Activated naive CD4-positive, alpha-beta T cell treated with anti-CD3 and anti-CD28 coated beads, Interleukin-2, amount 50 U/mL, for 16 hours (primary cell): ENCODE measurements at places on chromosomes 11 and 22.
A peak's percentile ranks its signal among the peaks of the same experiment; 100 is the strongest.

- DNase-seq = no peak
These were observed 621 bp downstream of the HMOX1 start for GRCh38 chr22:35381424-35382009.

GRCh38 chr11:119478711-119479285 lies 55.8 kb upstream of the THY1 start:
- no peak for DNase-seq

DNA sequence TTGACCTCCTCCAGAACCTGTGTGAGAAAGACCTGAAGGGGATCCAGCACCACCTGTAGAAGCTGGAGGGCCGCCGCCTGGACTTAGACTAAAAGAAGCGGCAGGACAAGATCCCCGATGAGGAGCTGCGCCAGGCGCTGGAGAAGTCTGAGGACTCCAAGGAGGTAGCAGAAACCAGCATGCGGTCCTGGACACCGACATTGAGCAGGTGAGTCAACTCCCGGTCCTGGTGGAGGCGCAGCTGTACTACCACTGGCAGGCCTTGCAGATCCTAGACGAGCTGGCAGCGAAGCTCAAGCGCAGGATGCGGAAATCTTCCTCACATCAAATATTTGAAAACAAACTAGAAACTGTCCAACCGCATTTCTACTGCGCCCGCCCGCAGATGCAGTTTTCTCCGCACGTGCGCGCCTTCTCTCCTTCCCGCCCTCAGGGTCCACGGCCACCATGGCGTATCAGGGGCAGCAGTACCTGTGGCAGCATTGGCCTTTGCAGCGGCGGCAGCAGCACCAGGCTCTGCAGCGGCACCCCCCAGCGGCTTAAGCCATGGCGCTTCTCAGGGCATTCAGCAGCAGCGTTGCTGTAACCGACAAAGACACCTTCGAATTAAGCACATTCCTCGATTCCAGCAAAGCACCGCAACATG lies 10.2 kb downstream of the CLDN25 start:
- DNase-seq = no peak

DNA sequence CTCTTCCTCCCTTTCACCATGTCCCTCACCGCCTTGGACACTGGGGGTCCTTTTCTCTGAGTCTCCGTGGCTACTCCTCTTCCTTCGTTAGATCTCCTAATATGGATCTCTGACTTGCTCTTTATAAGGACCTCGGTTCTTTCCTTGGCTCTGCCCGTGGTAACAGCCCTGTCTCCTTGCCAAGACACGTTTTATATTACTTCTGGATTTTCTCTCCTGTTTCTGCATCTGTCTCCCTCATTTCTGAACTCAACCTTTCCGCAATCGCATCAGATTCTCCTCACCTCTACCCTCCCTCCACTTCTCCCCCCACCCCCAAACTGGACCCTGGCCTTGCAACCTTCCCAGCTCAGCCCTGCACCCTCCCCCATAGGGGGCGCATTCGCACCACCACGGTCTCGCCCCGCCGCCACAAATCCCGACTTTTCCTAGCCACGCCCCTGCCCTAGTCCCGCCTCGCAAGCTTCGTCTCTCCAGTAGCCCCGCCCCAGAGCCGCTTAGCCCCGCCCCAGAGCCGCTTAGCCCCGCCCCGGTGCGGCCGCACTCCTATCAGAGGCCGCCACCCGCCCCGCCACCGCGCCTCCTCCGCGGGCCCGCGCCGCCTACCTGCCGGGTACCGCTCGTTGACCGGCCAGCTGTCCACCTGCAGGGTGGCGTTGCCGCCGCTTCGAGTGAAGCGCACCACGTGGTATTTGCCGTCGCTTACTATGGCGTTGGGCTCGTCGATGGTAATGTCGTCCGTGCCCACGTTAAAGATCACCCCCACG lies 39.0 kb downstream of the SLC22A12 start:
- DNase-seq = no peak

DNA sequence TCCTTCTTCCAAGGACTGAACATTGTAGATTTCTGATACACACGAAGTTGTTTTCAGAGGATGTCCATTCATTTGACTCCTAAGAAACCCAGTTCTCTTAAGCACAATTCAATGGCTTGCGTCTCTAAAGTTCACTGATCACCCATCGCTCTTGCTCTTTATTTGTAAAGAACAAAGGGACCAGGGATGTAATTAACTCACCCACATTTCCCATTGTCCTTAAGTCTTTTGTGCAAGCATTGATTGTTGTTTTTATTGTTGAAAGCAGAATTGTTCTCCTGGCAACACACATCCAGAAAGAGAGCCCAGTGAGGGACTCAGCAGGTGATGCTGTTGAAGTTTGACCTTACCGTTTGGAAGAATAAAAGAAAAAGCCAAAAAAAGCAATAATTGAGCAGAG lies 59.2 kb downstream of the SPON1 start:
- DNase-seq = no peak

GRCh38 chr11:112343368-112344039 lies 82.8 kb upstream of the PLET1 start:
- no peak for DNase-seq

GRCh38 chr11:124656774-124657630 lies 16.5 kb downstream of the SIAE start:
- DNase-seq = no peak

- no peak for DNase-seq
These were observed 137.4 kb downstream of the EHF start for GRCh38 chr11:34758262-34758661.

DNA sequence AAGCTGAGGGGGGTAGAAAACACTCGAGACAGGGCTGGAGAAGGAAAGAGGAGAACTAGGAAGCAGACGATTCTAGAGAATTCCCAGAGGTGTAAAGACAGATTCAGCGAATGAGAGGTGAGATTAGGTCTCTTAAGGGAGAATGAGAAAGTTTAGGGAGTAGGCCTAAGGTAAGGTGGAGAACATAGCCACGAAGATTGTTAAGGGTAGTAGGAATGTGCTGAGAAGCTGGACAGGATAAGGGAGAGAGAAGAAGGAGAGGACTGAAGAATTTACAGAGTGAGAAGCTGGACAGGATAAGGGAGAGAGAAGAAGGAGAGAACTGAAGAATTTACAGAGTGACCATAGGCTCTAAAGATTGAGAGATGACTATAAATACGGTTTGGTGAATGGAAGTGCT lies 908 bp downstream of the PPME1 start:
- no peak for DNase-seq

- DNase-seq = no peak
These were observed 45.3 kb downstream of the PC start for GRCh38 chr11:66912911-66913310.

GRCh38 chr11:34613552-34614056 lies 7.3 kb upstream of the EHF start:
- DNase-seq = no peak

GRCh38 chr11:13119361-13119760 lies 110.2 kb downstream of the RASSF10 start:
- no peak for DNase-seq

- DNase-seq = no peak
These were observed 41.7 kb downstream of the C11orf58 start for GRCh38 chr11:16780146-16780545.

DNA sequence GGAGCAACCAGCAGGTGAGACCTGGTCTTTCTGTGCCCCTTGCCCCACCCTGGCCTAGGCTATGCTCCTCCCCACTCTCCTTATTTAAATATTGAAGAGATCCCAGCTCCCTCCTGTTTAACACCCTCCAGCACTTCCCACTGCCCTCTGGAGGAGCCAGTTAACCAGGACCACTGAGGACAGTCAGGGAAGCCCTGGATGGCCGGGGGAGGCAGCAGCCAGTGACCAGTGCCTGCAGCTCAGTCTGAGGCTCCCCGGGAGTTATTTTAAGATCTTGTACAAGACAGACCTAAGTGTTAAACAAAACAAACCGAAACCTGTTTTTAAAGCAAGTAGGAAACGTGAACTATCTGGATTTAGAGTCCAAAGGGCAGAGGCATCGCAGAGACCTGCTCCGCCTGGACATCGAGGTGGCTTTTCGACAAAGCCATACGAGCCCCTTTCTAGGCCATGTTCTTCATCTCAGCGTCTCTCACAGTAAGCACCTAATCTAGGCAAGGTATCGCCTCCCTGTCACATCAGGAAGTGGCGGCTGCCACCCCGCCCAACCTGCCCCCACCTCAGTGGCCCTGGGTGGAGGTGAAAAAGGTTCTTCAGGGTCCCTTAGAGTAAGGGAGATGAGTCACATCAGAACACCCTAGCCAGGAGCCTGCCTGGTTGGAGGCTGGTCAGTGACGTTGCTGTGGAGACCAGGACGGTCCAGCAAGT lies 35.2 kb downstream of the TRMU start:
- DNase-seq = no peak

- no peak for DNase-seq
These were observed 106.0 kb downstream of the ADAMTS15 start for GRCh38 chr11:130554241-130555055.

- no peak for DNase-seq
These were observed 18.8 kb upstream of the SLC36A4 start for GRCh38 chr11:93216511-93217101.

DNA sequence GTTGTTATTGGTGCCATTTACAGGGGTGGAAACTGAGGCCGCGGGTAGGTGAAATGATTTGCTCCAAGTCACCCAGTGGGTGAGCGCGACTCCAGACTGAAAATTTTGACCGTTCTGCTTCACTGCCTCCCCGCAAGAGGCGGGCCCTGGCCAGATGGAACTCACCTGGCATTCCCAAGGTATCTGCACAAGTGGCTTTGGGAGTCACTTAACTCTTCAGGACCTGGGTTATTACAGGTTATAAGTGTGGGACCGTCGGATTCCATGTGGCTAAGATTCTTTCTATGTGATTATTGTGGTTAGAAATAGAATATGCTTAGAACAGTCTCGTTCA lies 598 bp downstream of the CABIN1 start:
- no peak for DNase-seq

- no peak for DNase-seq
These were observed 20.1 kb upstream of the SCGB1D1 start for GRCh38 chr11:62169935-62170334.

DNA sequence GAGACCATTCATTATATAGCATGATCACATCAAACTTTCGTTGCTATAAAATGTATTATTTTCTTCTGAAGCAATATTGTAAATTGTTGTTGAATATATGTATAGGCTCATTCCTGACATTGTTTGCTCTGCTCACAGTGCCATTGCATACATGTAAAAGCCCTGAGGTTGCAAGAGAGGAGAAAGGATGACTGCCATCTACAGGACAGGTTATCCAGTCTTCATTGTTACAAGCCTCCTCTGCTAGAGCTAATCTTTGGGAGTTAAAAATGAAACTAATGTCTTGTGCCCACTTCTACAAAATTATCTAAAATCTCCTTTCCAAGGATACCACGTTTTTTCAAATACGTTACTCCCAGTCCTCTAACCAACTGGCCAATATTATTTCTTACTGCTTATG lies 16.4 kb upstream of the OR5AL1 start:
- no peak for DNase-seq

GRCh38 chr11:108915666-108916065 lies 250.8 kb downstream of the DDX10 start:
- DNase-seq = no peak

GRCh38 chr11:1771700-1772099 lies 8.0 kb upstream of the CTSD start:
- no peak for DNase-seq

GRCh38 chr11:57160665-57161064 lies 21.1 kb upstream of the LRRC55 start:
- no peak for DNase-seq

DNA sequence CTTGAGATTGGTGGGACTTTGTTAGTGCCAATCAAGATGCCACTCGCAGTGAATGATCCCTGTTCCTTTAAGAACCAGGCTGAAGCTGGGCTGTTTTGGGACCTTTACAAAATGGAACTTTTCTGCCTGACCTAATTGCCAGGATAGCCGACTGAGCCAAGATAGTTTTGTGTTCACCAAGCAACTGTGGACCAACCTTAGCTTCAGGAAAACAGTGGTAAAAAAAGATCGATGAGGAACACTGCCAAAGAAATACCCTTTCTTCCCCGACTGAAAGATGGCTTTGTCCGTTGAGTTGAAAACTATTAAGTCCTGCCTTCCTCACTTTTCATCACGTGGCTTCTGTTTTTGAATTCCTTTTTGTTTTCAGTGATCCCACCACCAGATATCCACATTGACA lies 157.9 kb upstream of the SORL1-AS1 start:
- DNase-seq = no peak

DNA sequence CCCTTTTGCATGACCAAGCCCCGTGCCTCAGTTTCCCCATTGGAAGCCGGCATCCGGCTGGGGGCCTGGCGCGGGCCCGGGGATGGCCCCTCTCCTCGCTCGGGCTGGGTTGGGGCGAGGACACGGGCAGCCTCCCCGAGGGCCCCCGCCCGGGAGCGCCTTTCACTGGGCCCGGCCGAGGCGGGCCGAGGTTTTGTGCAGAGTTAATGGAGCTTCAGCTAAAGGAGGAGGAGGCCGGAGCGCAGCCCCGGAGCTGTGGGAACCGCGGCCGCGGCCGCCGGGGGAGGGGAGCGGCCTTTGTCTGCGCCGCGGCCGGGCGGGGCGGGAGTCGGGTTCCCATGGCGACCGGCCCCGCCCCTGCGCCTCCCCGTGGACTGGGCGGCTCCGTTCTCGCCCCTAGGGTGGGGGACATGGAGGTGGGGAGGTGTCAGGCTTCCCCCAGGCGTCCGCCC lies 1.4 kb upstream of the MAPK11 start:
- peak; percentile 60 for DNase-seq

DNA sequence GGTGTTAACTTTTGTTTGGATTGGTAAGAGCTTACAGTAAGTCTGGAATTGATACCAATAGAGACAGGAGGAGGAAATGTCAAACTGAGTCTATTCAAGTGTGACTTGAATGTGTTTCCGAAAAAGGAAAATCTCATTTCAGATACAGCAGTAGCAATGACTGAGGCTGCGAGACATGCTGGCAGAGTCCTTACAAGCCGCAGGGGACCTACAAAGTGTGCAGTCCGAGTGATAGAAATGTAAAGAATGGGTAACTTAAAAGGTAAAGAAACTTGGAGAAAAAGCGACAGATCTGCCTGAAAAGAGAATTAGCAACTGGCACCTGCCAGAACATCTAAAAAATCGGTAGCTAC lies 444 bp downstream of the CWF19L2 start:
- DNase-seq = peak; percentile 12

- no peak for DNase-seq
These were observed 33.0 kb downstream of the VSIG10L2 start for GRCh38 chr11:125978778-125979407.

DNA sequence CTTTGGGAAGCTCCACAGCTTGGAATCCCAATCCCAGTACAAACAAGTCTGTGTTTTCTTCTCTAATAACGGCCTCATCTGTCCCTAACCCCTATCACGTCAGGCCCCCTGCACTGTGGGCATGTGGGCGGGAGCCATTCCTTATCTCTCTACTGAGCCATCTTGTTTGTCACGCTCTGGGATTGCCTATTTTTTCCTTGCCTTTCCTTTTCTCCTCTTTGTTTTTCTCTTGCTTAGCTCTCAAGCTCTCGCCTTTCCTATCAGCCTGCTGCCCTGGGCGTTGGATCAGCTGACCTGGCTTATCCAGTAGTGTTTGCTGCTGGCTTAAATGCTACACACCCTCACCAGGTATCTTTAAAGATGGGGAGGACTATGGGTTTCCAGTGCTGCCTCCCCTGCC lies 35.8 kb downstream of the ARHGAP1 start:
- no peak for DNase-seq

- no peak for DNase-seq
These were observed 31.1 kb downstream of the SGSM3 start for GRCh38 chr22:40401532-40401931.

- DNase-seq = no peak
These were observed 59.9 kb downstream of the SLC1A2 start for GRCh38 chr11:35359321-35360054.
